ENCODE measurements at places on chromosomes 2 and 18. TPM values are rescaled to one million over a fixed set of nuclear protein-coding genes. Genes with fewer than 3 reads are reported as not detected.

Gene TNS1
- total RNA-seq, result 0.65 TPM

Gene ZSWIM2
- not detected for total RNA-seq

Gene RNU2-63P
- 11.0 TPM for total RNA-seq

Gene SERPINB7
- not detected for total RNA-seq

Gene AMER3
- total RNA-seq, result not detected

Gene MAL
- 93.8 TPM for total RNA-seq

Gene DOK6
- not detected for total RNA-seq

Gene PRSS56
- total RNA-seq, result not detected

Gene GAL3ST2
- 0.82 TPM for total RNA-seq

Gene KIF1A
- total RNA-seq, result 30.1 TPM

Gene LIPG
- total RNA-seq, result 0.12 TPM

- no peak for DNase-seq
Measured at GRCh38 chr2:128770143-128771085, 451.7 kb upstream of the HS6ST1 start.

DNA sequence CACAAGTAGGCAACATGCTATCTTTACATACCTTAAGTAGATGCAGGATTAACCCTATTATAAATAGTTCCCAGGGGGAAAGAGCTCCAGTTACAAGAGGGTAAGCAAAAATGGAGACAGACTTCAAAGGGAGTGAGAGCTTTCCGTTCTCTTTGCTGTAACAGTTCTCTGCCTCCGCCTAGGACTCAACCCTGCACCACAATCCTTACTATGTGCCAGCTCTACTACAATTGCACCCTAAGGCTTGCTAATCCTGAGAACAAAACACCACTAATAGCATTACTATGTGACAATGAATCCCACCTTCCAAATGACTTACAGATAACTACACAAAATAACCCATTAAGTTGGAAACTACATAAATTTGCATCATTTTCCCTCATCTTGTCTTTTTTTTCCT is 7.7 kb downstream of the ZBTB14 start:
- DNase-seq, result no peak

DNA sequence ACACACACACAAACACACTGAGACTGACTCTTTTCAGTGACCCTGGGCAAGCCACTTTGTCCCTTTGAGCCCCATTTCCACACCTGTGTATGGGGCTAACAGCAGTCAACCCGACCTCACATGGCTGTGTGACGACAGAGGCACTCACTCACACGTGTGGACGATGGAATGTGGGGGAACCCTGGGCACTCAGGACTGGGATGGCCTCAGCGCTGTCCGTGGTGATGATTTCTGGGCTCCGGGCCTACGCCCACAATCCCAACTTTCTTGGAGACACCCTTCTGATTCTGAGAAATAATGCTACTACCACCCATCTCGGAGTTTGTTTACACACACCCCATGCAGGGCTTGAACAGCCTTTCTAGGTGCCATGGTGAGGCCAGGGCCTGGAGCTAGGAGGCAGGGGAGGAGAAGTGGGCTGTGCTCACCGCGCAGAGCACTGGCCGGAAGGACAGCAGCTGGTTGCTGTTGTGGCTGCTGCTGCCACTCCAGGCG is 1.5 kb downstream of the CRYBA2 start:
- no peak for DNase-seq

DNA sequence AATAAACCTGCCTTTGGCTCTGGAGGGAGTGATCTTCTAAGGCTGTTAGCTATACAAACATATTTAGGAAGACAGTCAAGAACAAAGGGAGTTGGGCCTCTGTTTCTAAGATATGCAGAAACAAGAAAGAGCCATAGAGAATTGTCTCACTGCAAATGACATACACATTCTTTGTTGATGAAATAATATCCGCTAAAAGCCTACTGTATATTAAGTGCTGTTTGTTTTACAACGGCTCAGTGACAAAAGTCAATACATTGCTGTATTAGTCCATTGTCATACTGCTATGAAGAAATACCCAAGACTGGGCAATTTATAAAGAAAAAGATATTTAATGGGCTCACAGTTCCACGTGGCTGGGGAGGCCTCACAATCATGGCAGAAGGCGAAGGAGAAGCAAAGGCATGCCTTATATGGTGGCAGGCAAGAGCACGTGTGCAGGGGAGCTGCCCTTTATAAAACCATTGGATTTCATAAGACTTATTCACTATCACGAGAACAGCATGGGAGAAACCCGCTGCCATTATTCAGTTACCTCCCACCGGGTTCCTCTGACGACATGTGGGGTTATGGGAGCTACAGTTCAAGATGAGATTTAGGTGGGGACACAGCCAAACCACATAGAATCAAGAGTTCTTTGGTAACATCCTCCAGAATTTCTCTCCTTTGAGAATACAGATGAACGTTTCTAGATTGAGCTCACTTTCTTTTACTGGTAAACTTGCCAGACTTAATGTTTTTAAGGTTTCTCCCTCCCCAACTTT is 157.8 kb downstream of the PIK3C3 start:
- no peak for DNase-seq

DNA sequence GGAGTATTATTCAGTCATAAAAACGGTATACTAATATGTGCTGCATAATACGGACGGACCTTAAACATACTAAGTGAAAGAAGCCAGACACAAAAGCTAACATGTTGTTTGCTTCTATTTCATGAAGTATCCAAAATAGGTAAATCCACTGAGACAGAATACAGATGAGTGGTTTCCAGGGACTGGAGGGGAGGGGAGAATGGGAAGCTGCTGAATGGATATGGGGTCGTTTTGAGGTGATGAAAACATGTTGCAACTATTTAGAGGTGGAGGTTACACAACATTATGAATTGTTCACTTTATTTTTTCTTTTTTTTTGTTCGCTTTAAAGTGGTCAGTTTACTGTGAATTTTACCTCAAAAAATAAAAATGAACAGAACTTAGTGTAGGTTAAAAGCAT is 52.9 kb downstream of the RAB10 start:
- DNase-seq, result no peak

DNA sequence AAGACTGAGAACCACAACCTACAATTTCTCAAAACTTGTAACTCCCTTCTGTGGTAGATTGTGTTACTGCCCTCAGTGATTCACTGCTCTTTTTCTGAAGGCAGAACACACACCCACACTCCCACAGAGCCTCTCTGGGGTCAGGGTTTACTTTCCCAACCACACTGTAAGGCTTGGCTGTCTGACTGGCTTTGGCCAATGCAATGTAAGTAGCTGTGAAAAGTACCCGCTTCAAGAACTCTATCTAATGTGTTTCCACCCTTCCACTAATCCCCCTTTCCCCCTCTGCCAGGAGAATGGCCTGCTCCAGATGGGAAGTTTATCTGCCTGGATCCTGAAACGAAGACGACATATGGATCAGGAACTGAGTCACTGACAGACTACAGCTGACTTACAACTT is 222.7 kb downstream of the CDH2 start:
- no peak for DNase-seq

DNA sequence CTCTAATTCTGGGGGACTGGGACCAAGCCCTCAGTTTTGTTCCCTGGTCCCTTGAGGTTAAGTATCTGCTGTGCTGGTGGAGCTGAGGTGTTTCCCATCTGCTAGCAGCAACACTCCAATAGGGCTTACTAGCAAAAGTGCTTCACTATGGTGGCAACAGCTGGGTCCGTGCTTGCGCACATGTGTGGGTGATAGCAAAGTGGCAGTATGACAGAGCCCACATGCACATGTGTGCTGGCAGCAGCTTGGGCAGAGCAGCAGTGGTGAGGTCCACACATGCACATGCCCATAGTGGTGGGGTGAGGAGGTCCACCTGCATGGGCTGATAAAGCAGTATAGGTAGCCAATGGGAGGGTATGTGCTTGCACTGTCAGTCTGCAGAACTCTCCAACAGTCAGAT is 1723.7 kb downstream of the SUCLG1 start:
- no peak for DNase-seq

DNA sequence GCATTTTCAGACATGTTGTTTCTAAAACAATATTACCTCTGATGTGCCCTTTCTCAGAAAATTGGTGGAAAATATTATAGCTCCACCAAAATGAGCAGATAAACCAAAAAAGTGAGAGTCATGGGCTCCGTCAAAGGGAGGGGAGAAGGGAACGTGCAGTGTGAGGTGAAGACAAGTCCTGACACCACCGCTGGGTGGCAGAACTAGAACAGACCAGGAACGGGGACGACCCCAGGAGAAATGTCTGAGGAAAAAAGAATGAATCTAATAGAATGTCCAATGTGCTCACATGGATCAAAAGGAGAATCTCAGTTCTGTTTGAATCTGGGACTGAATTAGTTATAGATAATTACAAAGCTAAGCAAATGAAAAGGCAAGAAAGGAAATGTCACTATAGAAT is 22.6 kb upstream of the BCL2 start:
- peak; percentile 19 for DNase-seq

- DNase-seq, result no peak
Measured at GRCh38 chr18:61034580-61034979, 298.6 kb upstream of the CDH20 start.

DNA sequence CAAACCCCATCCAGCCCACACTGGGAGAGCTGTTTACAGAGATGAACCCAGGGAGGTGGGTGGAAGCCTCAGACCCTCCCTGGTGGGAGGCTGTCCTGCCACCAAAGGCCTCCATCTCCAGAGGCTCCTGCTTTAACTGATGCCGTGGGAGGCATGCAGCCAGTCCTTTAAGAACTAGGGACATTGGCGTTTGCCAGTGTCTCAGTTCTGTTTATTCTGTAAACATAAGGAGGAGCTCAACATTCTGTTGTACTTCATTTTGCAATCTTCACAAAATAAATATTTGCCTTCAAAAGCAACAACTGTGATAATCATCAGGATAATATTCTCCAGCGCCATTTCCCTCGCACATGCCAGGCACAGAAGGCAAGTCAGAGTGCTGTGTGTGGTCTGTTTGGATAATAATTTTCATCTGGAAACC is 6.8 kb downstream of the EDAR start:
- no peak for DNase-seq

- DNase-seq, result no peak
Measured at GRCh38 chr2:54088191-54088634, 27.2 kb upstream of the ACYP2 start.

GRCh38 chr2:233039846-233040530 is 7.5 kb downstream of the NEU2 start:
- no peak for DNase-seq

- DNase-seq, result no peak
Measured at GRCh38 chr2:238865015-238865719, 17.3 kb downstream of the TWIST2 start.

- no peak for DNase-seq
Measured at GRCh38 chr2:74894272-74894981, 60.5 kb downstream of the HK2 start.

DNA sequence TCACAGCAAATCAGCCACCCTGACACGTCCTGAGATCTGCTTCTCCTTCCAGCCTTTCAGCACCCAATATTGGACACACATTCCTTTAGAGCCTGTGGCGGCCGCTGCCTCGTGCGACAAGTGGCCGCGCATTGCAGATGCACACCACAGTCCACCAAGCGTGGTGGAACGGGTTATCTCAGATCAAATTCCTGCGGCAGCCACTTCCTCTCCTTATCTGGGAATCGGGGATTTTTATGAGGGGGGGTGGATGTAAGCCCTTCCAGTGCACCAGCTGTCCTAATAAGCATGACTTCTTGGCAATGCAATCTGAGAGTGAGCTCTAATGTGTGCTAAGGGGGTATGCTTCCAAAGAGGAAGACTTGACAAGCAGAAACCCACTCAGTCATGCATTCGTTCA is 18.3 kb upstream of the BMP10 start:
- DNase-seq, result no peak

DNA sequence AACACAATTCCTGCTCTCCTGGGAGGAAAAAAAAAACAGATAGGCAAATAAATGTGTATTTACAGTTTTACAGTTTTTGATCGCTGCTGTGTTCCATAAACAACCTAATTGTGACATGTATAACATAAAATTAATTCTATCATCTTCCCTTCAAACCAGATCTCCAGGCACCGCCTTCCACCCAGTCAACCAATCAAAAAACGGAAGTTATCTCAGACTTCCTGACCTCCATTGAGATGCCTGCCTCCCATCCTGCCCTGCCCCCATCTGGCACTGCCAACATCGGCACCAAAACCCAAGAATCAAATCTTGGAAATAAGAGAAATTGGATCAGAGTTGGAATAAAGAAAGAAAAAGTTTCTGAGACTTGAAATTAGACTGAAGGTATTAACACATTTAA is 3.1 kb upstream of the RIOK3 start:
- no peak for DNase-seq

DNA sequence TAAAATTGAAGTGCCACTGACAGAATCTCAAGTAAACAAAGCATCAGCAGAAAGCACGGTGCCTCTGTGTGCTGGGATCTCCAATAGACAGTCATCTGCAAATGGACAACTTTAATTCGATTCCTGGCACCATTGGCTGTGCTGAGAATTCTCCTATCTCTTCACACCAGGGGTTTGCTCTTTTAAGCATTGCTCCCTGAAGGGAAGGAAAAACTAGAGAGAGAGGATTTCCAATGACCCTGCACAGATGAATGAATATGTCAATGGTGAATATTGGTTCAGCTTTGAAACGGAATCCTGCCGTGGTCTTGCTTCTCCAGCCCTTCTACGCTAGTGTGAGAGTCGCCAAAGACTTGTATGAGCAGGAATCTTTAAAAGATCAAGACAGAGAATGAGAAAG is 97.9 kb downstream of the FIGN start:
- DNase-seq, result no peak
